ENCODE measurements at places on chromosomes 6 and 20.

DNA sequence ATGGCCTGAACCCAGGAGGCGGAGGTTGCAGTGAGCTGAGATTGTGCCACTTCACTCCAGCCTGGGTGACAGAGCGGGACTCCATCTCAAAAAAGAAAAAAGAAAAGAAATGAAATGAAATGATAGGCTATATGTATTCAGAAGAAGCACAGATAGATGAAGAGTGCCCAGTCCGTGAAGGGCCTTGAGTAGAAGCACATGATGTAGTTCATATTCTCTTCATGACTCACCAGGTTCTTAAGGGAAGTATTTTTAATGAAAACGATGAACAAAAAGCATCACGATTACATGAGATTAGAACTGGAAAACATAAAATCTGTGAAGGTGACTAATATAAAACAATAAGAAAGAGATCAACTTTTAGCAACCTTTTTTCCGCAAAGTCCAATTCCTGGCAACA lies 29.8 kb downstream of the TPD52L1 start:
- no peak for DNase-seq

DNA sequence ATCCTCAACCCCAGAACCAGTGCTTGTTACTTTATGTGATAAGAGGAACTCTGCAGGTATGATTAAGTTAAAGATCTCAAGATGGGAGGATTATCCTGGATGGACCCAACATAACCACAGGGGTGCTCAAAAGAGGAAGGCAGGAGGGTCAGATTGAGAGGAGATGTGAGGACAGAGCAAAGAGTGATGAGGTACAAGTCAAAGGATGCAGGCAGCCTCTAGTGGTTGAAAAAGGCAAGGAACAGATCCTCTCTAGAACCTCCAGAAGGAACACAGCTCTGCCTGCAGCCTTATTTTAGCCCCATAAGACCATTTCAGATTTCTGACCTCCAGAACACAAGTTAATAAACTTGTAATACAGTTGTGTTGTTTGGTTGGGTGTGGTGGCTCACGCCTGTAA lies 41.2 kb downstream of the PDSS2 start:
- DNase-seq: no peak

GRCh38 chr6:63236398-63236817 lies 25.1 kb downstream of the FKBP1C start:
- no peak for DNase-seq

DNA sequence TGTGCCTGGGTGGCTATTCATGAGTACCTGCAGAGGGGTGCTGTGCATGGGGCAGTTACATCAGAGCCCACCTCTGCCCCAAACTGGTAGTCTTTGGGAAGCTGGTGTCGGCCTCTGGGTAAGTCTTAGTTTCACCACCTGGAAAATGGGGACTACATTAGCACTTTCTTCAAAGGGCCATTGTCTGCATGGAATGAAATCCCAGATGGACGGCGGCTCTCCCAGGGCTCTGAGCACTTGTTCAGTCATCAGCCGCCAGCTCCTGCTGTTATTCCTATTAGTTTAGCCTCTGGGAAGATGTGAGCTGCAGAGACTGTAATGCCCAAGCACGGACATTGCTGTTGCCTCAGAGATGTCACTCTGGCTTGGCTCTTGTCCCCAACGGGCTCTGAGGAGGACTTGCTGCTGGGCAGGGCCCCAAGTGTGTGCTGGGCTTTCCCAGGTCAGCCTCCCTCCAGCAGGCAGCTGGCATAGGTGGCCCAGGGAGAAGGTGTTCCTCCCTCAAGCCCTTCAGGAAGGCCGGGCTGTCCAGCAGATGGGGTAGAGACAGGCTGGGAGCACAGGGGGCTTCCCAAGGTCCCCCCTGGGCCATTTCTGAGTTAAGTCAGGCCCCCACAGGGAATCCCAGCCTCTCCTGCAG lies 268.3 kb downstream of the TFAP2C start:
- DNase-seq: no peak

GRCh38 chr6:139679516-139680179 lies 305.2 kb upstream of the CITED2 start:
- DNase-seq: no peak

DNA sequence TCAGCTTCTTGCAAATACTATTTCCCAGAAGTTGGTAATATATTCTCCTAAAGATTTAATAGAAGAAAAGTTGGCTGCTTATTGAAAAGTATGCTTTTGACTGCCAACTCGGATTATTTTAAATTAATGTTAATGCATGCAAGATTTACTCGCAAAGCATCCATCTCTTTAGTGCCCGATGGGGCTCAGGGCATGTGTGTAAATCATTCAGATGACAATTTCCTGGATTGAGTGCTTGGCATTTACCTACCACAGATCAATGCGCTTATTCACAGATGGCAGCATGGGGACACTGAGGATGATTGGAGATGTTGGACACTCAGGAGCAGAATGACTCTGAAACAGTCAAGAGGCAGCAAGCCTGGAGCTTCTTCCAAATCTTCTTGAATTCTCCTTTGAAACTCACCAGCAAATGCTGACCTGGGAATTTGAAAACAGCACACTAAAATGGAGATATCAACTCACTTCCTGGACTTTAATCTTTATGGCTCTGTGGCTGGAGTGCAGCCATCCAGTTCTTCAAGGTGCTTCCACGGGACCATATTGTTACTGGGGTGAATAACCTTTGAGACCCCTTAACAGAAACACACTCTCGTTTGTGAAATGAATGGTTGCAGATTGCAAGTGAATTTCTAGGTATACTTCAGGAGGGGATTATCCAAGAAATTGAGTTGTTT lies 34.1 kb upstream of the TIAM2 start:
- DNase-seq: no peak

DNA sequence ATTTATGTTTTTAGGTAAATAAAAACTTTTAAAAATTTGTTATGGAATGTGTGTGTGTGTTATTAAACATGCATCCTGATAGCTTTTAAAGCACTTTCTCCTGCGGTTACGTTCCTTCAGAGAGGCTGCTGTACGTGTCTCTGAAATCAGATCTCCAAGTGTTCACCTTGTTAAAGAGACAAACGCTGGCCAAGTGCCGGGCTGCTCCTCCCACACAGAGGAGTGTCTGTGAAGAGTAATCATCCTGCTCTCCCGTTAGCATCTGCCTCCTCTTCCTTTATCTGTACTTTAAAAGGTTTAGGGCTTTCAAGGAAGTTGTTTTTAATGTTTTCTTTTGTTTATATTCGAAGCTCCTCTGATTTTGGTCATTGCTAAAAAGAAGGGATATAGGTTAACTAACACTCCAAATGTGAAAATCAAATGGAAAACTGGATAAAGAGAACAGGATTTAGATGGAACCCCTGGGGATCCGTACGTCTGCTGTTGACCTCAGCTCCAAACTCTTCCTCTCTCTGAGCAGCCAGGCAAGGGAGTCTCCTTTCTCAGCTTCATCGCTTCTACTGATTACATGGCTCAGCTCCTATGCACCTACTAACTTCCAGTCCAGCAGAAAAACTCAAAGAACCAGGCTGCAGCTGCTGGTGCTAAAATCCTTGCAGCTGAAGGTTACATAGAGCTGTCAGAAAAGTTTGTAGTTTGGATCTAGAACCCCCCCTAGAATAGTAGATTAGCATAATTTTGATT lies 20.0 kb downstream of the IRF4 start:
- no peak for DNase-seq

DNA sequence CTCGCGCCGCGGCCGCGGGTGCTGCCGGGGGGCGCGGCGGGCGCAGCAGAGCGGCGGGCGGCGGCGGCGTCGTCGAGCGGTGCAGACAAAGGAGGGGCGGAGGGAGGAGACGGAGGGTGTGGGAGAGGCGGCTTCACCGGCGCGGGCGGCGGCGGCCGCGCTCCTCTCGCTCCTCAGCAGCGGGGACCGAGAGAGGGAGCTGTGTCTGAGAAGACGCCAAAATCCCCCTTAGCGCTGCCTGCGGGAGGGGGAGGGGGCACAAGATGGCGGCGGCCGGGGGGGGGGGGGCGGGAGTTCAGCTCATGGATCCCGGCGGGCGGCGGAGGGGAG lies 296 bp downstream of the ADNP start:
- DNase-seq: no peak

DNA sequence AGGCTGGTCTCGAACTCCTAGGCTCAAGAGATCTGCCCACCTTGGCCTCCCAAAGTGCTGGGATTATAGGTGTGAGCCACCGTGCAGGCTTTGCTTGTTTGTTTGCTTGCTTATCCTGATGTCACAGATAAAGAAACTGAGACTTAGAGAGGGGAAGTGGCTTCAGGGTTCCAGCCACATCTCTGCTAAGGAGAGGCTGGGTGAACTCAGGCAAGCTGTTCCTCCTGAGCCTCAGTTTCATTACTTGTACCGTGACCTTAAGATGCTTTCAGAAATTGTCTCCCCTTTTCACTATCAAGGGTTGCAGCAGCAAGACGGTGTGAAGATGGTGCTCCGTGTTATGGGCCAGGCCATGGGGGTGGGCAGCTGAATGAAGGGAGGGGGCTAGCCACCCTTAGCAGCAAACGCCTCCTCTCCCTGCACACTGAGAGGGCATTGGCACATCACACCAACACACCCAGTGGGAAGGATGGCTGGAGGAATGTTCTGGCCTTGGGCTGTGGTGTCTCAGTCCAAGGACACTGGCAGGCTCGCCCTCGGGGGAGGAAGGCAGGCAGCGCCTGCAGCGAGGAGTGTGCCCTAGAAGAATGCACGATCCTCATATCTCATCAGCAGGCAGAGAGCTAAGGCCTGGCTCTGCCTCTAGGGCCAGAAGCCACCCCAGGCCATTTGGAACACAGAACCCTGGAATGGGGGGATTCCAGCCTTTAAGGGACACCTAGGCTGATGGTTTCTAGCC lies 48.2 kb upstream of the TLDC2 start:
- DNase-seq: no peak

DNA sequence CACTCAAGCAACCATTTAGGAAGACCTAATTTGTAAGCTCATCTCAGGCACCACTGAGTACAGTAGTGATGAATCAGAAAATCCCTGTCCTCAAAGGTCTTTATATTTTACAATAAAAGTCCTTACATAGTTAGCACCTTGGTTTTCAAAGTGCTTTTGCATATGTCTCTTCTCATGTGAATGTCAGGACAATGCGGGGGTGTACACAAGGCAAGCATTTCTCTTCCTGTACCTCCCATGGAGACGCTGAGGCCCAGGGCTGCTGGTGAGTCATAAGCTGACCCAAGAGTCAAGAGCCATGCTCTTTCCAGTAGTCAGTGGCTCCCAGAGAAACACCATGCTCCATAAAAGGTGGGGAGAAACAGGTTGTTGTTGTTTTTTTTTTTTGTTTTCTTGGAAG lies 174.0 kb downstream of the GJA10 start:
- no peak for DNase-seq

Data from stimulated activated CD4-positive, alpha-beta T cell treated with anti-CD3 and anti-CD28 coated beads, Interleukin-15, amount 100 ng/mL, for 1 hour (primary cell).